Central memory CD4-positive, alpha-beta T cell (primary cell): ENCODE measurements at places on chromosomes 3 and 15.
A peak's percentile ranks its signal among the peaks of the same experiment; 100 is the strongest.

DNA sequence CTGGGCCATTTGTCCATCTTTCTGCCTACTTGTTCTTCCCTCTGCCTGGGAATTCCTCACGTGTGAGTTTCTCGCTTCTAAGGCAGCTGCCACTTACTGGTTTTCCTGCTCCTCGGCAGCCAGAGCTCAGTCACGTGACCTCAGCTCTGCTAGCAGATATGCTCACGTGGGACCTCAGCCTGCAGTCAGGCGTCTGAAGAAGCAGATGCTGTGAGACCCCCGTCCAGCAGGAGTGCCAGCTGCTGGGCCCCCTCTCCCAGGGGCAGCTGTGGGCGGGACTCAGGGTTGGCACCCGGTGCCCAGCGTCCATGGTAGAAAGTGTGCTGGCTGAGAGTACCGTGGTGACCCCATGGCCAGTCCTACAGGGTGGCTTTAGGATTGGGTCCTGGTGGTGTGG is 161.3 kb upstream of the TLE3 start:
- peak; percentile 45 for DNase-seq

- peak; percentile 56 for DNase-seq
Measured at GRCh38 chr15:58484791-58485600, 53.2 kb downstream of the LIPC start.

- DNase-seq, result no peak
Measured at GRCh38 chr3:104846270-104846669, 520.4 kb upstream of the ALCAM start.

DNA sequence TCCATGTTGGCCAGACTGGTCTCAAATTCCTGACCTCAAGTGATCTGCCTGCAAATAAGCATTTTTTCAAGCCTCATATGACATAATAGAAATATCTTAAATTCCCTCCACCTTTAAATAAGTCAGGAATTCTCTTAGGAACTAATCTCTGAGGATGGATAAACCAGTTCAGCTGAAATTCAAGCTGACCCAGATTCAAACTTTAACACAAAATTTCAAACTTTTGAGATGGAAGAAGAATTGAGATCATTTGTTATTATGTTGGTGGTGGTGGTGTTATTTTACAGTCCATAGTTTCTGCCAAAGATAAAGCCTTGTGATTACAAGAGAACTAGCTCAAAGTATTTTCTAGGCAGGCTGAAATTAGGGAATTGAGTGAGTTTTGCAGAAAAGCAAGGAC is 85.5 kb downstream of the SSR3 start:
- DNase-seq, result no peak

- DNase-seq, result no peak
Measured at GRCh38 chr15:101024073-101024695, 105.0 kb downstream of the LRRK1 start.

DNA sequence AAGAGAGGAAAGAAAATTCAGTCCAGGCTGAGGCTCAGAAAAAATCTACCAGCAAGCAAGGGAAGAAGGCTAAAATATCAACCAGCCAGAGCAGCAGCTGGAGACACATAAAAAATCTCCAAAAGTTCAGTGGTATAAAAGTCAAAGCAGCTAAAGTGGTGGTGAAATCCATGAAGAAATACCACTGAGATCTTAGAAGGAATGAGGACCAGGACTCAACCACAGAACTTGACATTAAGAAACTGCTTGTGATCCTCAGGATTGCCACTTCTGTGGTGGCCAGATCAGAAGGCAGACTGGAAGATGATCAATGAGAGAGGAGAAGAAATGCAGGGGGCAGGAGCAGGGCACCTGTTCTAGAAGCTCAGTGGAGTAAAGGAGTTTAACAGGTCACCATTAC is 22.5 kb downstream of the CNTN3 start:
- no peak for DNase-seq

GRCh38 chr3:9955067-9955502 is 2.9 kb upstream of the PRRT3 start:
- no peak for DNase-seq

DNA sequence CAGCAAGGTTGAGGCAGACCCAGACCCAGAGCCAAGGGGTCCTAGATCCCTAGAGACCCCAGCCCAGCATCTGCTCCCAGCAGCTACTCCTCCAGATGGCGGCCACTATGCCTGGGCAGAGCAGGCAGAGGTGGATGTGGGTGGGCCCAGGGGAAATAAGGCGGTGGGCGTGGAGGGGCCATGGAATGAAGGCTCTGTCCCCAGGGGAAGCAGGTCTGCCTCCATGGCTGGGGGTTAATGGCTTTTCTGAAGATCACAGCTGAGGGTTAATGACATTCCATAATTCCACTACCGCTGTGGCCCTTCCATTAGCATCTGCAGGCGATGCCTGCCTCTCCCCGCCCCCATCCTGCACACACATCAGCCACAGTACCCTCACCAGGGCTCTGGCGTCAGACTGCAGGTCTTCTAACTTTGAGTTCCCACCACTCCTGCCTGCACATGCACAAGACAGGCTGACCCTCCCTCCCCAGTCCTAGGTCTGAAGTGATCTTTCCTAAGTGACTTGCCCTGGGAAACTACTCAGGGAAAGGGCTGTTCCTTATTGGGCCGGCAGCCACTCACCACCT is 41.2 kb downstream of the CCDC33 start:
- no peak for DNase-seq

DNA sequence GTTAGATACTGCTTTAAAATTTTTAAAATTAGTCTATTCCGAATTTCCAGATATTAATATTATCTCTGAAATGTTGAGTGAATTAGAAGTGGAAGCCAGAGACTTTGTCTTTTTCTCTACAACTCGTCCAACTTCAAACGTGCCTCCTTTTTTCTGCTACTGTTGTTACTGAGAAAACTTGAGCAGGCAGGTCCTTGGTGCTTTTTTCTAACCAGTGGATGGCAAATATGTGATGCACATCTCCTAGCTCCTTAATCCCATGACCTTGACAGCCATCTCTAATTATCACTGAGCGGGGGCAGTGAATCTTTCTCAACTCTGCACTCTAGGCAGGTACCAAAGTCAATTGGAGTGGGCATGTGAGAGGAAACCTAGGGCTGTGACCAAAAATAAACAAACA is 50.7 kb downstream of the FNDC3B start:
- DNase-seq, result no peak

- DNase-seq, result no peak
Measured at GRCh38 chr3:148681080-148681479, 16.6 kb upstream of the AGTR1 start.

- DNase-seq, result no peak
Measured at GRCh38 chr15:40680151-40680550, 14.8 kb upstream of the RAD51 start.

DNA sequence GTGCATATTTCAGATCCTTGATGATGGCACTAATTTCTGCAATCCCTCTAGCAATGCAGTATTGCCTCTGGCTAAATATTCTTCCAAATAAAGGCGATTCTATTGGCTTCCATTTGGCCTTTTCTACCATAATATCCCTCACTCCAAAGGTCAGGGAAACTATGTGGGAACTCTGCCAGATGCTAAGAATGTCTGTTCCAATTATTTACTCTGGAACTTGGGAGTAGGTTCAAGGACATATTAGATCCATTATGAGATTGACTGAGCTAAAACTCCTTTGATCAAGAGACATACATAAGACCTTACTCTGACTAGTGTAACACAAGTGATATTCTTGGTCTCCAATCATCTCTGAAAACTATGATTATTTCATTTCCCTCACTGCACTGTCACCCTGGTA is 674.5 kb upstream of the NECTIN3 start:
- no peak for DNase-seq

DNA sequence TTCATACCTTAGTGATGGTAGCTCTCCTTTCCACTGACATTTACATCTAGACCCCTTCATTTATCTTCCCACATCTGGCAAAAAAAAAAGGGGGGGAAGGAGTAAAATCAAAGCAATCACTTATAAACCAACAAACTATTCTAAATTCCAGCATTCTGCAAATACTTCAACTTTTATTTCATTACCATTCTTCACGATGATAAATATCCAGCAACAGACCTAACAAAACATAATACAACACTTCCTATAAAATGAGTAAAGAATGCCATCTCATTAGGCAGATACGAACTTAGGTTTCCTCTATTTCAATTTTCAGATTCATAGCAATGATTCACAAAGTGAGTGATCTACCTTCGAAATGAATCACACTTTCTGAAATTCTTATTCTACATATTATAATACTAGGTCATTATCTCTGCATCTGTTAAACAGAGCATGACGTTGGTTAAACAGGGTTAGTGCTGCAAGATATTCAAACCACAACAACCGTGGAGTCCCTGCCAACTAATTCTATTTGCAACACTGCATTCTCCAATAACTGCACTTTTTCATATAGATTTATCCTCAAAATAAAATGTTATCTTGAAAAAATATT is at the start of gene LRRFIP2:
LRRFIP2 (minus strand) TSS at position 51 of the 595 bp plus-strand sequence. CDS start 25,599 bp downstream, outside the sequence.
- DNase-seq, result peak; percentile 41

GRCh38 chr15:98980899-98981228 is 26.7 kb downstream of the PGPEP1L start:
- no peak for DNase-seq

DNA sequence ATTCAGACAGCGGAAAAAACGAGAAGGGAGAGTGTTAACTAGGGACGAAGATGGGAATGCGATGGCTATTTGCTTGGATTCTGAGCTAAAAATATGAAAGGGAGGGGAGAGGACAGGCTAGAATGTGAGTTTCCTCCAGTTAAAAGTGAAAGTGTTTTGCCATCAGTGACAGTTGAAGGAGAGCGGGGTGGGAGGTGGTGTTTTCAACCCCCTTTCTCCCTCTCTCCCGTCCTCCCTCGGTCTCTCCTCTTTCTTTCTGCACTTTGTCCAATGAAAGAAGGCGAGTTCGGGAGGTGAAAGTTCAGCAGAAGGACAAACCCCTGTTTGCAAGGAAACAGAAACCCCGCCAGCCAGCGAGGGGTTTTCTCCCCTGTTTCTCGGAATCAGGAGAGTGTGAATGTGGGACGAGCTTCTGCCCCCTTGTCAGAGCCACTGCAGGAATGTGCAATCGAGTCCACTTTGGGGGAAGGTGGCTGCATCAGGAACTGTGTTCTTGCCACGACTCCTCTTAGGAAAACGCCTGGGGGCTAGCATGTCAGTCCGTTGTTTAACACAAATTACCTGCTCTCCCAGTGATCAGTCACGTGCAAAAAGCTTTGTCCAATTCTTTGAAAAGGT is 975 bp upstream of the FOXP1 start:
- peak; percentile 24 for DNase-seq

GRCh38 chr3:172984914-172985313 is 156.1 kb downstream of the SPATA16 start:
- no peak for DNase-seq

- DNase-seq, result no peak
Measured at GRCh38 chr3:4821338-4821737, 157.9 kb upstream of the BHLHE40 start.

GRCh38 chr3:13042127-13042701 is 31.0 kb downstream of the IQSEC1 start:
- no peak for DNase-seq

DNA sequence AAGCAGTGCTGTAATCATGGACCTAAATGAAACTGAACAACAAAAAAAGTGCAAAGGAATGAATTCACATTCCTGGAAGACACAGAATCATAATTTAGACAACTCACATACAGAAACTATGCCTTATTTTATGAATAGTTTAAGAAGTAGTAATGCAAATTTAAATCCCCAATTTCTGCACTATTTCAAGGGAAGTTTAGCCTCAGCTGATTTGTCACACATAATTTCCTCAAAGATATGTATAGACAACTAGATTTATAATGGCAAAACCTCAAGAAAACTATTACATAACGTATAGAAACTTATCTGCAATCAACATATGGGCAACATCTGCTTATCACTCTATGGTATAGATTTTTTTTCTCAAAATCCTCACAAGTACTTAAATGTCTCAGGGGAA is 7.8 kb upstream of the PTX3 start:
- no peak for DNase-seq

GRCh38 chr3:167777356-167777755 is 41.8 kb downstream of the SERPINI1 start:
- DNase-seq, result no peak

DNA sequence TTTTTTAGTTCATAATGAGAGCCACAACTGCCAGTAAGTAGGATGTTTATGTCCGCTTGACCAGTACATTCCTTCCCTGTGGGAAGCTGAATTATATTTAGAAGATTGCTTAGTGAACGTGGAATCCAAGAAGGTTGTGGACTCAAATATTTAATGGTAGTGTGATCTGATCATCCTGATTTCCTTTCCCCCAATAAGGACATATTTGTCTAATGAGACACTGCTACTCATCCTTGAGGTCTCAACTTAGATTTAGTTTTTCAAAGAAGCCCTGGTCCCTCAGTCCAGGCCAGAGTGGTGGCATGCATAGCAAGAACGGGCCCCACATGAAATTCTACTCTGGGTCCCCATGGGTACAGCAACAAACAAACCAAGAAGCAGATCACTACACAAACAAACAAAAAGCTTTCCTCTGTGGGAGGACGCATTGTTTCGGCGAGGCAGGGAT is 60.8 kb downstream of the USP13 start:
- DNase-seq, result no peak

- DNase-seq, result peak; percentile 40
Measured at GRCh38 chr15:58980351-58980939, 7.0 kb upstream of the RNF111 start.

- no peak for DNase-seq
Measured at GRCh38 chr3:107117922-107118536, 259.2 kb upstream of the CCDC54 start.

- no peak for DNase-seq
Measured at GRCh38 chr3:190546881-190547510, 33.1 kb downstream of the IL1RAP start.

DNA sequence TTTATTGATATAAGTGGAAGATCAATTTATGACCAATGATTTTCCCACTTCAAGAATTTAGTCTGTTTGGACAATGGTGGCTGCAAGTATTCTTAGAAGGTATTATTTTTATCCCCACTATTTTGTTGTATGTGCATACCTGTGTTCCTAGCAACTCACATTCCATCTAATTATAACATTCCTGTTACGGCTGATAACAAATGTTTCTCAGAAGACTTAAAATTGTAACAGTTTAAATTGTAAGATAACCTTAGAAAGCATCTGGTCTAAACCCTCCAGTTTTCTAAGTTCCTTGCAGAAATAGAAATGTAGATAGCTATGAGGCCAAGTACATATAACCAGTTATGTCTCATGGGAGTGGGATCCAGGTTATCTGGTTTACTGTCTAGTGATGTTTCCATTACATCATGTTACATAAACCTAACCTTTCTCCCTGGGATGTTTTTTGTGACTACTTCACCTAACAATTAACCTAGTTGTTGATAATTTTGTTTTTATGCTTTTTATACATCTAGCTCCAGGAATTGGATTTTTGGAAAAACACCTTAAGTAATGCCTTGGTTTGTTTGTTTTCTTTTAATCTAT is 11.1 kb upstream of the MFN1 start:
- no peak for DNase-seq

- DNase-seq, result no peak
Measured at GRCh38 chr3:132587401-132587800, 9.7 kb upstream of the ACKR4 start.

- DNase-seq, result no peak
Measured at GRCh38 chr3:77464111-77464688, 424.3 kb downstream of the ROBO2 start.

DNA sequence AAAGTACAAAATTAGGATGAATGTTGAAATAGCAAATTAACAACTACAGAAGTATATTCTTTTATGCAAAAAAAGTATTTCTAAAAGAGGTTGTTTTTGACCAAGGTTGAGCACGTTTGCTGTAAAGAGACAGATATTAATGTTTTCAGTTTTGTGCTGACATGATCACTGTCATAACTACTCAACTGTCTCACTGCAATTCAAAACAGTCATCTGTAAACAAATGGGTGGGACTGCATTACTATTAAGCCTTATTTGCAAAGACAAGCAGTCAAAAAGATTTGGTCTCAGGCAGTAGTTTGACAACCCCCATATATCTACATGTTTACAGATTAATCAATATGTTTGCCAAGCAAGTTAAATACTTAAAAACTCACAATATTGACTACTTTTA is 109.1 kb upstream of the ZNF385D start:
- DNase-seq, result no peak
